ENCODE measurements at places on chromosomes 11 and 22.

DNA sequence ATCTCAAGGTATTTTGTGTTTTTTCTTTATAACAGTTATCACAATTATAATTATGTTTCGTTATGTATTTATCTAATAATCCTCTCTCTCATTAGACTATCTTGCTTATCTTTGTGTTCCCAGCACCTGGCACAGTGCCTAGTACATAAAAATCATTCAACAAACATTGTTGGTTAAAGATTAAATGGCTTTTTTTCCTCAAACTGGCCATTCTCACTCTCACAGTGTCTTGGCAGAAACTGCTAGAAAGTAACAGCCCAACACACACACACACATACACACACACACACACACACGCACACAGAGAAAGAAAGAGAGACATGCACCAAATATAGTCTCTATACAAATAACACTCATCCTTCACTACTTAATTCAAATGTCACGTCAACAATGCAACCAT is 36.8 kb downstream of the OR10A6 start:
- H3K27ac ChIP-seq: no peak overlapping the region
- DNase-seq: no peak
- no peaks in the 10 kb centered on the region for H3K36me3 ChIP-seq
- H3K4me3 ChIP-seq: no peak overlapping the region

DNA sequence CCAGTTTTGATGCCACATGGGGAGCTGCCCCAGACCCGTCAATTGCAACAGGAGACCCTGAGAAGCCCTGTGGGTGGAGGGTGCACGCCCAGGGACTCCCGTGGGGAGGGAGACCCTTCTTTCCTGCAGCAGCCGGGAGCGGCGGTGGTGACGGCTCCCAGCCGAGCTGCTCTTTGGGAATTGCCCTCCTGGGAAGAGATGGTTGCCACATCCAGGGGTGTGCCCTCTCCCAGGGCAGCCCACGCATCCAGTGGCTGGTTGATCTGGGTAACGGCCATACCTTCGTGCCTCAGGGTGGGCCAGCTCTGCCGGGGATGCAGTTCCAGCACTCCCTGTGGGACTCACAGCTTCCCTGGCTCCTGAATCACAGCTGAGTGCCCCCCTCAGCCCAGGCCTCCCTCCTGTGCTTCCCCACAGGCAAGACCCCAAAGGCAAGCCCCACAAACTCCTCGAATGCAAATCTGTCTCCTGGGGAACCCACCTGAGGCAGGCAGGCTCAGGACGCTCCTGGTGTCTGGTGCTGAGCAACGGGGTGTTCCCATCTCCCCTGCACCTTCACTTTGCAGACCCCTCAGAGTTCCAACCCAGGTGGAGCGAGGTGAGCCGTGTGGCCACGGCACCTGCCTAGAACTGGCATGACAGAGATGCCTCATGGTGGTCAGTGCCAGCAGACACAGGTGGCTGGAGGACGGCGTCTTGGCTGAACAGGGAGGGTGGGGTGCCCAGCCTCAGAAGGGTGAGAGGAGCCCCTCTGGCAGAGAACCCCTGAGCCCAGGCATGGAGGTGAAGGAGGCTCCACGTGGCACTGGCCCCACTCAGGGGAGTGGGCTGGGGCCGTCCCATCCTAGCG is 1027.4 kb downstream of the BRD1 start:
- no peak overlapping the region for H3K27ac ChIP-seq
- no peaks in the 10 kb centered on the region for H3K36me3 ChIP-seq
- no peaks in the 10 kb centered on the region for H3K4me1 ChIP-seq
- no peak for DNase-seq

DNA sequence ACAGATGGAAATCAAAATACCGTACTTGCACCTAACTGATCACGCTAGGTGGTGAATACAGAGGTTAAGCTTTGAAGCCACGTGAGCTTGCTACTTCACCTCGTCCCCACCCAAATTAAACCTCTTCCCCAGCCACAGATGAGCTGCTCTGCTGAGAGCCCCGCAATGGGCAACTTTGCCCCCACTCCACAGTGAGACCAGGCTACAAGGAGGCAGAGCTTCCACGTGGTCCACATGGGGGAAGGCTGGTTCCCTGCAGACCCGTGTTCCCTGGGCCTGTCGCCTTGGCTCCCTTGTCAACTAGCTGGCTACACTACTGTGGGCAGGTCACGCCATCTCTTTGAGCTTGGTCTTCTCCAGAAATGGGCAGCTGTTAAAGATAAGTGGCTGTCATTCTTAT is 10.9 kb downstream of the CD5 start:
- no peak overlapping the region for H3K27ac ChIP-seq
- no peak overlapping the region for H3K4me3 ChIP-seq
- H3K27me3 ChIP-seq: no peaks in the 10 kb centered on the region
- H3K36me3 ChIP-seq: no peaks in the 10 kb centered on the region

- no peak for DNase-seq
- H3K36me3 ChIP-seq: 0 out of 2 replicates have a peak, but pooled peaks cover 2% of the 10 kb centered on the region
- no peaks in the 10 kb centered on the region for H3K4me1 ChIP-seq
- H3K4me3 ChIP-seq: no peak overlapping the region
- no peak overlapping the region for H3K27ac ChIP-seq
Measured at GRCh38 chr22:20740222-20740951, 33.5 kb upstream of the SERPIND1 start.

DNA sequence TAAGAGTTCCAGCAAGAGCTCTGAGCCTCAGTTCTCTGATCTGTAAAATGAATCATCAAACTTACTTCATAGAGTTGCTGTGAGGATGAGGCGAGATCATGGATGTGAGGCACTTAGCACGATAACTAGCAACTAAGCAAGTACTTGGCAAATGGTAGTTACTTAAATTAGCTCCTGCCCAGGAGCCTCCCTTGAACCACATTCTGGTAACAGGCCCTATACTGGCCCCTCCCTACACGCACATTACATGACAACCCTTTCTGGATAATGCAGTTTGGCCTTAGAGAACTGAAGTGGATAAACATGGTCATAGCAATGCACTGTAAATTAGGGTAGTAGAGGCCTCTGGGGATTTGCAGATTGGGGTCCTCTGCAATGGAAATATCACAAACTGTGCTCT is 187.4 kb upstream of the NARS2 start:
- H3K4me1 ChIP-seq: peaks cover 26% of the 10 kb centered on the region
- H3K4me3 ChIP-seq: no peak overlapping the region

- H3K36me3 ChIP-seq: no peaks in the 10 kb centered on the region
- H3K27me3 ChIP-seq: peaks cover 2% of the 10 kb centered on the region
Measured at GRCh38 chr11:122108192-122108799, 7.7 kb downstream of the BLID start.

DNA sequence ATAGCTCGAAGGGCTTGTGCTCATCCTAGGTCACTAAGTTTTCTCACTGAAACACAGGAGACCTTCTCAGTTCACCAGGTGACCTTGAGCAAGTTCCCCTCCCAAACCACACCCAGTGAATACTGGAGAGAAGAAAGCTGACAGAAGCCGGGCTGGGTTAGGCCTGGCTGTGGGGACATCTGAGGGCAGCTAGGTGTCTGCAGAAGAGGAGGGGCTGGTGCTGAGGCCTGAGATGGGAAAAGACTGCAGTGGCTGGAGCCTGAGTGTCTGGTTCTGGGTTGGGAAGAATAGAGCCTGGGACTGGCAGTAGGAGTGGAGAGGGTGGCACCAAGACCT is 602 bp upstream of the INPP5J start:
- no peaks in the 10 kb centered on the region for H3K36me3 ChIP-seq
- no peaks in the 10 kb centered on the region for H3K27me3 ChIP-seq
- H3K4me1 ChIP-seq: peaks cover 8% of the 10 kb centered on the region
- H3K4me3 ChIP-seq: no peak overlapping the region
- no peak for DNase-seq

DNA sequence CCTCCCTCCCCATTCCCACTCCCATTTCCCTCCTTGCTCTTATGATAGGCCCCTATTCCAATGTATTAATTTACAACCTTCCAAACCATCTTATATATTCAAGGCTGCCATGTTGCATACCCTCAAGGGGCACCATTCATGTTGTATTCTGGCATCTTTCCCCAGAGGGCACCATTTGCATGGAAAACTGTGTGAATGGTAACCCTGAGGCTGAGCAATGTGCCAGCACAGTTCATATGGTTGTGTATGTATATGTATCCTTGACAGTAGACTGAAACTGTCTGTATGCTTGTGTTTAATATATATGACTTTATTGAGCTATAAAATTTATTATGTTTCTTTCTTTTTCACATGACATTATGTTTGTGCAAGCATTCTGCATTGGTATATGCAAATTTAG is 7.3 kb downstream of the RASSF10 start:
- peaks cover 13% of the 10 kb centered on the region for H3K4me1 ChIP-seq
- no peak overlapping the region for H3K27ac ChIP-seq
- no peak overlapping the region for H3K4me3 ChIP-seq

- H3K36me3 ChIP-seq: no peaks in the 10 kb centered on the region
- H3K27ac ChIP-seq: no peak overlapping the region
- peaks cover 9% of the 10 kb centered on the region for H3K4me1 ChIP-seq
- H3K27me3 ChIP-seq: no peaks in the 10 kb centered on the region
- no peak overlapping the region for H3K4me3 ChIP-seq
Measured at GRCh38 chr22:25406510-25407210, 157.8 kb upstream of the GRK3 start.

- peak within 1 kb of the TSS; percentile 65 for H3K4me3 ChIP-seq
- H3K27ac ChIP-seq: peak within 1 kb of the TSS; percentile 91
- DNase-seq: peak; percentile 67
- H3K4me1 ChIP-seq: peaks cover 13% of the 10 kb centered on the region
- H3K36me3 ChIP-seq: no peaks in the 10 kb centered on the region
Measured at GRCh38 chr11:32090545-32091370, at the start of gene RCN1. RCN1 (plus strand) TSS chr11:32091074; CDS start chr11:32091197, 123 bp downstream.

DNA sequence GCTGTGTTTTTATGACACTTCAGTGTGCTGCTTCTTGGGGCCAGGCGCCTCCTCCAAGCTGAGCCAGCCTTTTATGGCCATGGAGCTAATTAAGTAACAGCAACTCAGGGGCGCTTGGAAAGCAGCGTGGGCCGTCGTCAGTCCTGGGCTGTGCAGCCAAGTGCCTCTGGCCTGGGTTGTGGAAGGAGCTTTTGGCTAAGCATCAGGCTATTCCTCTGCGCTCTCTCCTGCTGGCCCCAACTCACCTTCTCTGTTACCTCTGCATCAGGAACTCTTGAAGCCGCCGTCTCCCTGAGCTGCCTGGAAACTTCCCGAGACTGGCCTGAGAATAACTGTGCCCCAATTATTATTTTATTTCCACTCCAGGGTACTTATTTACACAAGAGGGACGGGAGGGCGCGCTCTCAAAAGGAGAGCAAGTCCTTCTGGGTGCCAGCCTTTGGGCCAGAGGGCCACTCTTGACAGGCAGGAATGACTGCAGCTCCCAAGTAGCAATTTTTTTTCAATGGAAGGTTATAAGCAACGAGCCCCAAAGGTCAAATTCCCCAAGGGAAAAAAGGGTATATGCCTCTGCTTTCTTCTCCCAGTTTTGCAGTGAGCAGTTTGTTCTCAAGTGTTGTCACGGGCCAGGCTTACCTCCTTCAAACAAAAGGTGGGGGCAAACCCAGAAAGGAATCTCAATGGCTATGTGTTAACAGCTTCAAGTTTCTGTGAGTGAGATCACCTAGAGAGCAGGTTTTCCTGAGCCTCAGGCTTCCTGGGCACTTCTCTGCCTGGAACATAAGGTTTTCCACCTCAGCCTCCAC is 38.5 kb upstream of the NAV2 start:
- no peak overlapping the region for H3K4me3 ChIP-seq
- H3K4me1 ChIP-seq: no peaks in the 10 kb centered on the region
- no peaks in the 10 kb centered on the region for H3K36me3 ChIP-seq
- no peak overlapping the region for H3K27ac ChIP-seq
- no peaks in the 10 kb centered on the region for H3K27me3 ChIP-seq

- no peaks in the 10 kb centered on the region for H3K36me3 ChIP-seq
- H3K4me1 ChIP-seq: peaks cover 71% of the 10 kb centered on the region
- peak; percentile 34 for DNase-seq
- peak overlapping the region; percentile 99 for H3K27ac ChIP-seq
Measured at GRCh38 chr22:23534201-23534850, 45.8 kb downstream of the IGLL1 start.

- peaks cover 4% of the 10 kb centered on the region for H3K36me3 ChIP-seq
- peak overlapping the region; percentile 61 for H3K27ac ChIP-seq
- peaks cover 20% of the 10 kb centered on the region for H3K4me1 ChIP-seq
- H3K27me3 ChIP-seq: no peaks in the 10 kb centered on the region
- DNase-seq: no peak
Measured at GRCh38 chr11:68099057-68099456, 22.1 kb downstream of the CHKA start.

DNA sequence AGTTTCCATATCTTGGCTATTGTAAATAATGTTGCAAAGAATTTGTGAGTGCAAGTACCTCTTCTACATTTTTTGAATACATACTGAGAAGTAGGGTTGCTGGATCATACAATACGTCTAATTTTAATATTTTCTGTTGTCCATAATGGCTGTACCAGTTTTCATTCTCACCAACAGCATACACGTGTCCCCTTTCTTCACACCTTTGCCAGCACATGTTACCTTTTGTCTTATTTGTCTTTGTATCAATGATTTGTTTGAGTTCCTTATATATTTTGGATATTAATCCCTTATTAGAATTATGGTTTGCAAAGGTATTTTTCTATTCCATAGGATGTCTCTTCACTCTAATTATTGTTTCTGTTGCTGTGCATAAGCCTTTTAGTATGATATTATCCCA is 904.3 kb downstream of the METTL15 start:
- H3K4me3 ChIP-seq: no peak overlapping the region
- no peaks in the 10 kb centered on the region for H3K36me3 ChIP-seq
- no peaks in the 10 kb centered on the region for H3K4me1 ChIP-seq
- DNase-seq: no peak
- no peak overlapping the region for H3K27ac ChIP-seq
- no peaks in the 10 kb centered on the region for H3K27me3 ChIP-seq

DNA sequence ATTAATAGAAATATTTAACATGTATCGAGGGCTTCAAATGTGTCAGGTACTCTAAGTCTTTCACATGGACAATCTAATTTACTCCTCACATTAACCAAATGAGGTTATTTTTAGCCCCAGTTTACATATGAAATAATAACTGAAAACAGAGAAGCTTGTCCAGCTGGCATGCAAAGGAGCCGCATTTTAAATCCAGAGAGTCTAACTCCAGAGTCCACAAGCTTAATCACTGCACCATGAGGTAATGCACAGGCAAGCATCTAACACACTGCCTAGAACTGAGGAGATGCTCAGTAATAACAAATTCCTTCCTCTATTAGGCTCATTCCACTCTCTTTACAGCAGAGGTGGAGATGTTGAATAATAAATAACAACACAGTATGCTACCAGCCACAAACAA is 165.7 kb upstream of the GUCY1A2 start:
- no peak overlapping the region for H3K4me3 ChIP-seq
- H3K4me1 ChIP-seq: no peaks in the 10 kb centered on the region
- no peaks in the 10 kb centered on the region for H3K36me3 ChIP-seq
- no peaks in the 10 kb centered on the region for H3K27me3 ChIP-seq
- DNase-seq: no peak

DNA sequence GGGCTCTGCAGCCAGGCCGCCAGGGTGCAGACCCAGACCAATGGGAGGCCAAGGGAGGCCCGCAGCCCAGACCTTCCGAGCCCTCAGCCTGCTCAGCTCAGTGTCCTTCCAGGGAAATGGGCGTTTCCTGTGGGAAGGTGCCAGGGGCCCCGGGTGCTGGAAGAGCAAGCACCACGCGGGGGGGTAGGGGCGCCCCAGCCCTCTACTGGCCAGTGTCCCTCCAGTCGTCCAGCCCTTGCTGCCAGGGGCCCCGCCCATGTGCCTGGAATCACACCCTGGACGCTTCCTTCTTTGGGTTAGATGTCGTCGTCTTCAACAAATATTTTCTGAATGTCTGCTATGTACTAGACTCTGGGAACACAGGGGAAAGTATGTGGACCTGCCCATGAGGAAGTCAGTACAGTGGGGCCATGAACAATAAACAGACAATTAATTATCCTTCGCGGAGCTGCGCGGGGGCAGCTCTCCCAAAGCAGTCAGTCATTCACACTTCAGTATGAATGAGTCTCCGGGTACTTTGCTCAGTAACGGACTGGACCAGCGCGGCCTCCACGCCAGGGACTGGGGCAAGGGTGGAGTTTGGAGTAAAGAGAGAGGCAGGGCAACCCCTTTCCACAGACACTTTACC is 60.2 kb downstream of the CDKN1C start:
- H3K4me1 ChIP-seq: peaks cover 16% of the 10 kb centered on the region
- no peaks in the 10 kb centered on the region for H3K27me3 ChIP-seq
- DNase-seq: no peak
- no peaks in the 10 kb centered on the region for H3K36me3 ChIP-seq
- no peak overlapping the region for H3K4me3 ChIP-seq
